ENCODE measurements at places on chromosomes 7 and 10. TPM values are rescaled to one million over a fixed set of nuclear protein-coding genes. Genes with fewer than 3 reads are reported as not detected.

GRCh38 chr10:79146611-79147130 lies 77.9 kb downstream of the ZMIZ1 start:
- H3K4me3 ChIP-seq, result no peak overlapping the region
- no peaks in the 10 kb centered on the region for H3K27me3 ChIP-seq
- DNase-seq, result peak; percentile 77

FEZF1 gene
- not detected for total RNA-seq

DNA sequence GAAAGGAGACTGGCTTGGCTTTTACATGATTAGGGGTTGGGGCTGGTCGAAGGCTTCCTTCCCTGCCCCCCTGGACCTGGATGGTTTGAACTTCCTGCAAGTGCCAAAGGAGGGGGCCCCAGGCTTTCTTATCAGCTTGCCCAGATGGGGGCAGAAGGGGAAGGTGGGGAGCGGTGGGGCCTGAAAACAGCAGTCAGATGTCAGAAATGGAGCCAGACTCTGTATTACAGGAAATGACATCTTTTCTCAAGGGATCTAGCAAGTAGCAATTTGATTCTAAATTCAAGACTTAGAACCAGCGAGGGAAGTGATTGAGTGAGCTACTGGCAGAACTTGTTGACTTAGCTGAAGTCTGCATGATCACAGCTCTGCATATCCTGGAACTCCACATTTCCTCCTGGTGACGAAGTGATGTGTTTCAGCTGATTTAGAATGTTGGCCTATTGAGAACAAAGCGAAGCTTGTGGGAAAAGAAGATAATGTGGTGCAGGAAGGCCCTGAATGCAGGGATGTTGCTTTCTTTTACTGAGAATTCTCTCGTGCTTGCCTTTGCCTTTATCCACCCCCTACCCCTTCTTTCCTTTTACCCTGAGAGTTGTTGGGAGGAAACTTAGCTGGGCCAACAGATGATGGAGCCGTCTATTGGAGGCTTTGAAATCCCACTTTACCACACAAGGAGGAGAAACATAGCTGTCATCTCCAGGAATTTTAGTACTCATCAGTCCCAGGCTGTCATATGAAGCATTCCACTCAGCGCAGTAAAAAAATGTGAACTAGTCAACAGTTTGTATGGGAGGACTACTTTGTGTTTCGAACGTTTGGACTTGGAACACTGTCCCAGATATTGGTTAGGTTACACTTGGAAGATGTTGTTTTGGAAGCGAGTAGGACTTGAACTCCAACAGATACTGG lies 43.2 kb downstream of the CCNY start:
- H3K36me3 ChIP-seq, result no peaks in the 10 kb centered on the region
- H3K4me1 ChIP-seq, result no peaks in the 10 kb centered on the region
- H3K27me3 ChIP-seq, result no peaks in the 10 kb centered on the region
- peak overlapping the region; percentile 54 for H3K27ac ChIP-seq
- no peak overlapping the region for H3K4me3 ChIP-seq
- no peak for DNase-seq

DNA sequence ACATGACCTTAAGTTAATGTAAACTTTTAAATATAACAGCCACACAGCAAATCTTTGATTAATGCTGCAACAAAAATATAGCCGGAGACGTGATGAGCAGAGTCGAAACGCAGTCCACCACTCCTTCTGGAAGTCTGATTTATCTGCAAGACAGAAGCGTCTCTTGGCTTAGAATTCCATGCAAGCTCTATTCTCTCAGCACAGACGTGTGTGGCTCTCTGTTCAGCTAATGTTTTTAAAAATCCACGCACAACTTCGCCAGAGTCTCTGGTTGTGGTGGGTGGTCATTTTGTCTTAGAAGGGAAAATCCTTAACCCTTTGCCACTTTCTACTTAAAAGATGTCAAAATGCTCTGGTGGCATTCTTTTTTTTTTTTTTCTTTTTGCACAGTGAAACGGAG lies 438.0 kb upstream of the MGMT start:
- DNase-seq, result no peak
- H3K4me1 ChIP-seq, result no peaks in the 10 kb centered on the region
- H3K36me3 ChIP-seq, result no peaks in the 10 kb centered on the region

- no peak overlapping the region for H3K4me3 ChIP-seq
- no peak overlapping the region for H3K27ac ChIP-seq
- H3K27me3 ChIP-seq, result no peaks in the 10 kb centered on the region
- no peaks in the 10 kb centered on the region for H3K4me1 ChIP-seq
Observed at GRCh38 chr7:105270117-105270516, 118.6 kb downstream of the SRPK2 start.

DNA sequence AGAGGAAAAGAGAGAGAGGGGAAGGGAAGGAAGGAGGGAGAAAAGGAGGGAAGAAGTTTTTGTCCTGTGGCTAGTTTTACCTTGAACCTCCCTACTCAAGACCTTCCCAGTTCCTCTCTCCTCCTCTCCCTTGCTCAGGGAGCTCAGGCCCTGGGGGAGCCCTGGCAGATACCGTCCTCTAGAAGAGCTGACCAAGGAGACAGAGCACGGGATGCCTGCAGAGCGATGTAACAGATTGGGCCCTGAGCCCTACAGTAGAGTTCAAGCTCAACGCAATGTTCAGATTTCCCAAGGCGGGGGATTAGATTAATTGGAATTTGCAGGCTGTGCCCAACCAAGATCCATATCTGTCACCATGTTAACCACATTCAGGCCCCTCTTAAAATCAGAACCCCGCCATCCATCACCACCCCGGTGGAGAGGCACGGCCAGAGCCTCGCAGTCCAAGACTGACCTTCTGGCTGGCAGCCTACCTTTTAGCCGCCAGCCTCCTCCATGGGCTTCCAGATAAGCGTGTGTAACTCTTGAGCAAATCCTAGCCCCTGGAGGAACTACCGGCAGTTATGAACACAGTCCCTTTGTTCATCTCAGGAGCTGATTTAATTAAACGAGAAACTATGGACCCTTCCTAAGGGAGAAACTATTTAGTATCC lies 70.6 kb downstream of the KCNMA1 start:
- no peaks in the 10 kb centered on the region for H3K4me1 ChIP-seq
- H3K27ac ChIP-seq, result no peak overlapping the region
- DNase-seq, result no peak
- no peak overlapping the region for H3K4me3 ChIP-seq
- no peaks in the 10 kb centered on the region for H3K36me3 ChIP-seq

DNA sequence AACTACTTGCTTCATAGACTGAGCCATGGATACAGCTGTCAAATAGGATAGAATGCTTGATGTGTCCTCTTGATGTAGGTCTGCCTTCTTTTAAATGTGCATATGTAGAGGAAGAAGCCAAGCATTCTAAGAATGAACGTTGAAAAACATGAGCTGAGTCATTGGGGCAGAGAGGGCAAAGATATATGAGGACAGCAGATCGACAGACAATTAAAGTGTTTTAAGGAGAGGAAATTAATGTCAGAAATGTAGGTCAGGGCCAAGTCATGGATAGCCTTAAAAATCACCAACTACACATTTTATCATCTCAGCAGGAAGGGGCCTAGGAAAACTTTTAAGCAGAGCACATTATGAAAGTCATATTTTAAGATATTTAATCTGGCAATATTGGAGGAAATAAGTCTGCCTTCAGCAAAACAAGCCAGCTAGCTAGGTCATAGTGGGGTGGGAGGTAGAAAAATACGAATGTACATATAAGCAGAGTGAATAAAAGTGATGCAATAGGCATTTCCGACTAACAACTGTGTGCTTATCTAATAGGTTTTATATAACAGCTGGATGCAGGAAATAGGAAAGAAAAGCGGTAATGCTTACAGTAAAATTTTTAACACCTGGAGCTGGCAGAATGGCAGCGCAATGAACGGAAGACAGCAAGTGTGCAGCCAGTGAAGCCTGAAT lies 638.3 kb upstream of the TPK1 start:
- H3K36me3 ChIP-seq, result no peaks in the 10 kb centered on the region
- H3K27ac ChIP-seq, result no peak overlapping the region
- DNase-seq, result no peak
- no peaks in the 10 kb centered on the region for H3K27me3 ChIP-seq
- H3K4me3 ChIP-seq, result no peak overlapping the region
- no peaks in the 10 kb centered on the region for H3K4me1 ChIP-seq

MACC1 gene
- 0.32 TPM for total RNA-seq

GRCh38 chr10:4074545-4075407 lies 289.8 kb upstream of the KLF6 start:
- H3K27me3 ChIP-seq, result no peaks in the 10 kb centered on the region
- no peak for DNase-seq
- no peak overlapping the region for H3K4me3 ChIP-seq
- no peak overlapping the region for H3K27ac ChIP-seq
- H3K36me3 ChIP-seq, result no peaks in the 10 kb centered on the region

MMD2 gene
- not detected for total RNA-seq

GRCh38 chr7:156795415-156795814 lies 97.6 kb downstream of the LMBR1 start:
- no peaks in the 10 kb centered on the region for H3K36me3 ChIP-seq
- no peaks in the 10 kb centered on the region for H3K4me1 ChIP-seq
- no peak overlapping the region for H3K27ac ChIP-seq
- no peak for DNase-seq

- H3K4me3 ChIP-seq, result peak overlapping the region; percentile 47
- no peaks in the 10 kb centered on the region for H3K36me3 ChIP-seq
- DNase-seq, result no peak
- H3K27me3 ChIP-seq, result no peaks in the 10 kb centered on the region
- no peaks in the 10 kb centered on the region for H3K4me1 ChIP-seq
Observed at GRCh38 chr7:81767926-81768325, 1.9 kb downstream of the HGF start.

DNA sequence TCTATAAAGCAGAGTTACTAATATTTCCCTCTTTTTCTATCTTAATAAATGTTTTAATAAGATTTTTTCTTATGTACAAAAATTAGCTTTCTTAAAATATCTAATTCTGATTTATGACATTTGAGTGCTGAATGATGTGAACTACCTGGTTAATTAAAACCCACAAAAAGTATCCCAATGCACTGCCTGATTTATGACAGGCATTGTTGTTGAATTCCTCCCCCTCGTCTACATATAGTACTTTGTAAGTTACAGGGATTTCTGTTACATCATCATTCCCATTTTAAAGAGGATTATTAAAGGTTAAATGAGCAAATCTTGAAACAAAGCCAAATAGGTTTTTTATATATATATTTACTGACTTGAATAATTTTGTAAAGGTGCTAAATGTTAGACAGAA lies 91.1 kb downstream of the NRBF2 start:
- DNase-seq, result no peak
- H3K4me3 ChIP-seq, result no peak overlapping the region
- H3K4me1 ChIP-seq, result peaks cover 4% of the 10 kb centered on the region

TMEM229A gene
- not detected for total RNA-seq

- no peaks in the 10 kb centered on the region for H3K27me3 ChIP-seq
- no peaks in the 10 kb centered on the region for H3K4me1 ChIP-seq
- H3K36me3 ChIP-seq, result no peaks in the 10 kb centered on the region
- H3K27ac ChIP-seq, result no peak overlapping the region
- DNase-seq, result no peak
- H3K4me3 ChIP-seq, result no peak overlapping the region
Observed at GRCh38 chr7:129540340-129540739, 38.0 kb downstream of the SMKR1 start.

DNA sequence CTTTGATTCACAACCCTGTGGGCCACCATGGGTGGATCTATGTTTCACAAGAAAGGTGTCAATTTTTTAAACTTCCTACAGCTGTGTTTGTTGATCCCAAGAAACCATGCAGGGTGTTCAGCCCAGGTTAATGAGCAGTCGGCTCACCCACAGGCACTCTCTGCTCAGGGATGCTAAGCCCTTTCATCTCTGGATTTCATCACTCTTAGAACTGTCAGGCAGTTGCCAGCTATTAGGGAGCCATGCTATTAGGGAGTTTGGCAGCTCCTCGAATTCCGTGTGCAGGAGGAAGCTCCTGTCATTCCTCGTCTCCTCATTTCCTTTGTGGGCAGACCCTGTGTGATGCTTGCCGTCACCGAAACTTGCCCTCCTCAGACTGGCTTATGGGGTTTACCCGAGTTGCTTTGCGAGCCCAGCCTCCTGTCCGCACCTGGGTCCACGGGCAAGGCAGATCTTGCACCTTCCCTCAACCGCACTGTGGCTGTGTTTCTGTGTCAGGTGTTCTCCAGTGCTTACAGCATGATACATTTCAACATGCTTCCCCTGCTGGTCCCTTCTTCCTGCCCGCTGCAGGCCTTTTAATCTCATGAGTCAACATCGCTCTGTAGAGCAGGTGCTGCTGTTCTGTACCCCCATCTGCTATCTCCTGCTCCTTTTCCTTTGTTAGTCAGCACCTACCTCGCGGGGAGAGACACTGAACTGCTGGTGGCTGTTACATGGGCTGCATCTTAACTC lies 509.8 kb downstream of the SUGCT start:
- H3K4me3 ChIP-seq, result no peak overlapping the region
- no peak overlapping the region for H3K27ac ChIP-seq
- no peaks in the 10 kb centered on the region for H3K4me1 ChIP-seq
- H3K27me3 ChIP-seq, result no peaks in the 10 kb centered on the region

DNA sequence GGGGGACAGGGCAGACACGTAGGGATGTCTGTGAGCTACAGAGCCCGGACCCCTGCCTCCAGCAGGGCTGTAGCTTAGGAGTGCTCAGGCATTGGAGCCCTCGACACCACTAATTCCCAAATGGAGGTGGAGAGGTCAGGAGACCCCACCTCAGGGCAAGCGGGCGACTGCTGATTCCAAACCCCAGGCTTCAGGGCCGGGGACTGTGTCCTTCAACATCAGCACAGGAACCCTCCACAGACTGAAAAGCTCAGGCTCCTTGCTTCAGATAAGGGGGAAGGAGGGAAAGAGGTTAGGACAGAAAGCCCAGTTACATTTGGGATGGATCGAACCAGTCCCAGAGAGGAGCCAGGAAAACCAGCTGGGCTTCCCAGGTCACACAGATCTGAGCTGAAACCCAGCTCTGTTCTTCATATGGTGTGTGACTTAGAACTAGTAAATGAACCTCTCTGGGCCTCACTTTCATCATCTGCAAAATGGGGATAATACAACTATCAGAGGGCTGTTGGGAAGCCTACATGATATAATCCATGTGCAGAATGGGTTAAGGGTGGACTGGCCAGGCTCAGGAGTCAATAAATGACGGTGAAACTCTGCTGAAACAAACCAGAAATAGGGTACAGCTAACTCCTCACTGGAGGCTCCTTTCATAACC lies 16.7 kb downstream of the POLL start:
- no peaks in the 10 kb centered on the region for H3K36me3 ChIP-seq
- no peak for DNase-seq
- H3K4me3 ChIP-seq, result no peak overlapping the region
- H3K27me3 ChIP-seq, result no peaks in the 10 kb centered on the region
- H3K4me1 ChIP-seq, result peaks cover 7% of the 10 kb centered on the region

IQUB gene
- 3.3 TPM for total RNA-seq

GRCh38 chr7:139321071-139321745 lies 19.9 kb upstream of the FMC1 start:
- no peaks in the 10 kb centered on the region for H3K36me3 ChIP-seq
- no peak for DNase-seq
- no peak overlapping the region for H3K27ac ChIP-seq
- H3K4me3 ChIP-seq, result no peak overlapping the region

DNA sequence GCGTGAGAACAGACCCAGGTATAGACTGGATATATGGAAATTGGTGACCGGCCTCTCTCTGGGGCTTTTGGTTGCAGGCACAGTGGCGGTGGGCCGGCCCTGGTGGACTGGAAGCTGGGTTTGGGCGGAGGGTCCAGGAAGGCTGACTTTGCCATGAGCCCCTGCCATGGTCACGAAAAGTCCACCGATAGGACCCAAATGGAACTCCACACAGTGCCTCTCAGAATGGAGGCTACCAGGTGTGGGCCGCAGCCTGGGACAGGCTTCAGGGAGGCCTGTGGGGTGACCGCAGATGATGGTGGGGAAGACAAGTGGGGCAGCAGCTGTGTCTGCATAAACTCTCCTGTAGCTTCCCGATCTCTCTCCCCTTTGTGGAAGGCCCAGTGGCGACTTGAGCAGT lies 123.2 kb downstream of the DNAJB6 start:
- H3K27ac ChIP-seq, result no peak overlapping the region
- H3K36me3 ChIP-seq, result no peaks in the 10 kb centered on the region

FANK1 gene
- 18.1 TPM for total RNA-seq

UNCX gene
- not detected for total RNA-seq

All from breast epithelium (tissue), 4 donors.